ENCODE measurements at places on chromosomes 12 and 14.

- no peak for DNase-seq
Observed at GRCh38 chr12:15045451-15045850, 72.6 kb downstream of the PDE6H start.

GRCh38 chr14:95609398-95609990 is 74.6 kb downstream of the GLRX5 start:
- no peak for DNase-seq

- no peak for DNase-seq
Observed at GRCh38 chr12:93102312-93102711, 173.2 kb upstream of the EEA1 start.

GRCh38 chr12:20096430-20096829 is 271.9 kb upstream of the PDE3A start:
- no peak for DNase-seq

DNA sequence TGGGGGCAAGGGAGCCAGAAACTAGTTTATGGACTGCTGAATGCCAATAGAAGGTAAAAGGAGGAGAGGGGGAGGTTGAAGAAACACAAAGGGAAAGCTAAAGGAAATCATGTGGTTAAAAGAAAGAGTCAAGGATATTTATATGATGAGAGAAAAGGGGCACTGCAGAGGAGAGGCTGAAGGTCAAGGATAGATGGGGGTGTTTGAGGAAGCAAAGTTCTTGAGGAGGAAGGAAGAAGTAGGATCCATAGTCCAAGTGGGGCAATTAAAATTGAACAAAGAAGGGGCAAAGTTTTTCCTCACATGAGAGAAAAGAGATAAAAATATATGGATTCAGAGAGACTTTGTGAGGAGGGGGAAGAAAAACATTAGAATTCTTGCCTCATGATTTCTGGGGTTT is 10.1 kb upstream of the DBX2 start:
- DNase-seq: no peak

DNA sequence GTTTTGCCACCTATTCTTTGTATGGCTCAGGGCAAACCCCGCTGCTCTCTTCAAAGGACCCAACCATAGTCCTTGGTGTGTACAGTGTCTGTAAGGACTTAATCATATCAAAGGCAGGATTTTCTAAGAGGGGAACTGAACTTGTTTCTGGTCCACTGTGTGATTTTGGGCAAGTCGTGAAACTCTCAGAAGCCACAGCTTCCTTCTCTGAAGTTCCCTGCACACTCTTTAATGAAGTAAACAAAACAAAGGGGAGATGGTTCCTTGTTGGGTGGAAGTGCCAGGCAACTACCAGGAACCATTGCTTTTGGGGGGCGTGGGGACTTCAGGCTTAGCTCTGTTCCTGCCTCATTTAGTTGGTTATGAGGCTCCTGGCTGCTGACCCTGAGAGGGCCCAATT is 152.4 kb downstream of the VRK1 start:
- DNase-seq: no peak

- DNase-seq: no peak
Observed at GRCh38 chr12:77133566-77133965, 68.2 kb upstream of the E2F7 start.

- no peak for DNase-seq
Observed at GRCh38 chr12:10661338-10661737, 12.5 kb downstream of the STYK1 start.

GRCh38 chr12:12440784-12441428 is 84.0 kb downstream of the BORCS5 start:
- DNase-seq: no peak

GRCh38 chr14:23047034-23047634 is 5.1 kb downstream of the PSMB11 start:
- no peak for DNase-seq

- DNase-seq: peak; percentile 64
Observed at GRCh38 chr12:51323966-51324895, at the start of gene BIN2. Gene BIN2, minus strand, starts transcription at chr12:51324174. Its CDS starts 72 bp downstream, at chr12:51324102.

GRCh38 chr12:128820723-128821432 is 2.9 kb downstream of the SLC15A4 start:
- no peak for DNase-seq

DNA sequence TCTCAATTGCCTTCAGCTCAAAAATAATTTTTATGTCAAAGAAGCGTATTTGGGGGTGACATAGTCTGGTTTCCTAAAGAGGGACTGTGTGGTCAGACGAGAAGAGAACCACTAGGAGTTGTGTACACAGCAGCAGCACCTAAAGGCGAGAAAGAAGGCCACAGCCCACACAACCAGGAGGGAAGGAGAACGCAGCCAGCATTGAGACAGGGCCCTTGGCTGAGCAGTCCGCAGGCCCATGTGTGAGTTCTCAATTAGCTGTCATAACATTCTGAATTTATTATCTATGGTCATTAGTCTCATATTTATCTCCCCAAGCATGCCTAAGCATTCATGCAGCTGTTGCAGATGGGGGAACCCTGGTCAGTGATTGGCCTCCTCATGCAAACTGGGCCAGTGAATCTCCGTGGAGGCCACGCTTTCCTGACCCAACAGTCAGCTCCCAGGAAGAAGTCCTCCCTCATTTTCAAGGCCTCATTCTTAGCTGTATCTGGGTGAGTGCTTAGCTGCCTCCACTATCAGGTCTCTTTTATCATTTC is 81.2 kb upstream of the ATF7IP start:
- no peak for DNase-seq

- DNase-seq: no peak
Observed at GRCh38 chr12:53952335-53952694, 2.4 kb upstream of the HOXC12 start.

DNA sequence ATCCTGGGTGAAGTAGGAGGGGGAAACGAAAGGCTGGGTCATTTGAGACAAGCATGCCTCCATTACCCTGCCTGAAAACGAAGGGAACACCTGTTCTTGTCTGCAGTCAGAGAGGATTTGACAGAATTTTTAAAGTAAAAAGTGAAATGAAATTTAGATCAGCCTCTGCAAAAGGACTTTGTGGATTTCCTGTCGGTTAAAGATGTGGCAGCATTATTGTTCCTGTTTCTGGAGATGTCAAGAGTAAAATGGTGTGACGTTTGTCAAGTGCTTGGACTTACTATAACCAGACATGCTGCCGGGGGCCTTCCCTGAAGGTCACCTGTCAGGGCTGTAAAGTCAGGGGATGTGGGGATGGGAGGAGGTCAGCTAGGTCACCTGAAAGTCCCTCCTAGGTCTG is 32.0 kb downstream of the NRXN3 start:
- DNase-seq: no peak

GRCh38 chr14:93025055-93025454 is 90.7 kb downstream of the ITPK1 start:
- DNase-seq: no peak

GRCh38 chr14:92960706-92961566 is 38.0 kb downstream of the CHGA start:
- no peak for DNase-seq

- DNase-seq: no peak
Observed at GRCh38 chr12:78210506-78210860, 379.8 kb downstream of the NAV3 start.
